ENCODE measurements at places on chromosomes 13 and 19.

- no peak for DNase-seq
Measured at GRCh38 chr13:75153834-75154233, 328.1 kb downstream of the TBC1D4 start.

- DNase-seq: no peak
Measured at GRCh38 chr13:88919970-88920628, 1248.9 kb downstream of the SLITRK5 start.

DNA sequence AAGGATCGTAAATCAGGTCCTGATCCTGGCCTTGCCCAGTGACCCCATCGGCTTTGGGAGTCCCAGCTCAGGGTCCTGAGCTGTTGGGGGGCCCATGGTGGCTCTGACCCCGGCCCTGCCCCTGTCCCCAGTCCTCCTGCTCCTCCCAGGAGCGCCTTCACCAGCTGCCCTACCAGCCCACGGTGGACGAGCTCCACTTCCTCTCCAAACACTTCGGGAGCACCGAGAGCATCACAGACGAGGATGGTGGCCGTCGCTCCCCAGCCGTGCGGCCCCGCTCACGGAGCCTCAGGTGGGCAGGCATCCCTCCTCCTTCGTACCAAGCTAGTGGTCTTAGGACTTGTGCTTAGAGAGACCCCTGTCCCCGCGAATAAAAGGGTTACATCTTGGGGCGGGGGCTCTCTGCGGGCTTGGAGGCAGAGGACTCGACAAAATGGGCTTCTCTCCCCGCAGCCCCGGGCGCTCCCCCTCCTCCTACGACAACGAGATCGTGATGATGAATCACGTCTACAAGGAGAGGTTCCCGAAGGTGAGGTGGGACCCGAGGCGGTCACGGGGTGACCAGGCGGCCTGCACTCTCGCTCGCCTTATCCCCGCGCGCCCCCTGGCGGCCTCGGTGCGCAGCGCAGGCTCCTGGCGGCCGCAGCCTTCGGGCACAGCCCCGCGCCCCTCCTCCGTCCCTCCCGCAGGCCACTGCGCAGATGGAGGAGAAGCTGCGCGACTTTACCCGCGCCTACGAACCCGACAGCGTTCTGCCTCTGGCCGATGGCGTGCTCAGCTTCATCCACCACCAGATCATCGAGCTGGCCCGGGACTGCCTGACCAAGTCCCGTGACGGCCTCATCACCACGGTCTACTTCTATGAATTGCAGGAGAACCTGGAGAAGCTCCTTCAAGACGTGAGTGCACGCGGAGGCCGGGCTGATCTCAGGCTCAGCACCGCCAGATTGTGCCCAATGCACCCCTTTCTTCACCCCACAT lies 9.1 kb downstream of the MAST1 start:
- DNase-seq: peak; percentile 76

DNA sequence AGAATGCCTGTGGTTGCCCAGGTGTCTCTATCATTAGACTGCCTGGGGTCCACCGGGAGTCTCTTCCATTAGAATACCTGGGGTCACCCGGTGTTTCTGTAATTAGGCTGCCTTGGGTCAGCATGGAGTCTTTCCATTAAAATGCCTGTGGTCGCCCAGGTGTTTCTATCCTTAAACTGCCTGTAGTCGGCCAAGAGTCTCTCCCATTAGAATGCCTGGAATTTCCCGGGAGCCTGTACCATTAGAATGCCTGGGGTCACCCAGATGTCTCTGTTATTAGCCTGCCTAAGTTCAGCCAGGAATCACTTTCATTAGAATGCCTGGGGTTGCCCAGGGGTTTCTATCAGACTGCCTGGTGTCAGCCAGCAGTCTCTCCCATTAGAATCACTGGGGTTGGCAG lies 1492.8 kb downstream of the UQCRFS1 start:
- no peak for DNase-seq
